ENCODE measurements at places on chromosomes 6 and 20.

- DNase-seq, result no peak
Observed at GRCh38 chr6:166687879-166688205, 60.8 kb upstream of the RPS6KA2 start.

DNA sequence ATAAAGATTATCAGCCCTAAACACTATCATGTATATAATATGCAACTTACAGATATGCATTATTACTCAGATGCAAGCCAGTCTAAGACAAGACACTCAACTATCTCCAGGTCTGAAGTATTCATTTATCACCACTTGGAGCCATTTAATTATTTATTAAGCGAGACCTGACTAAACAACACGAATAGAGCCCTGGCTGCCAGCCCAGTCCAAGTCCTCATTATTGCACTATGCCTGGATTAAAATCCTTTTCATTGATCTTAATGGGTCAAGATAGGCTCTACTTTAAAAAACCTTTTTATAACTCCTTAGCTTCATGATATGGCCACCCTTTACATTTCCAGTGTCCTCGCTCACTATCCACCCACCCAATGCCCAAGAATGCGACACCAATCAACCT is 183.1 kb upstream of the MARCKS start:
- DNase-seq, result no peak

DNA sequence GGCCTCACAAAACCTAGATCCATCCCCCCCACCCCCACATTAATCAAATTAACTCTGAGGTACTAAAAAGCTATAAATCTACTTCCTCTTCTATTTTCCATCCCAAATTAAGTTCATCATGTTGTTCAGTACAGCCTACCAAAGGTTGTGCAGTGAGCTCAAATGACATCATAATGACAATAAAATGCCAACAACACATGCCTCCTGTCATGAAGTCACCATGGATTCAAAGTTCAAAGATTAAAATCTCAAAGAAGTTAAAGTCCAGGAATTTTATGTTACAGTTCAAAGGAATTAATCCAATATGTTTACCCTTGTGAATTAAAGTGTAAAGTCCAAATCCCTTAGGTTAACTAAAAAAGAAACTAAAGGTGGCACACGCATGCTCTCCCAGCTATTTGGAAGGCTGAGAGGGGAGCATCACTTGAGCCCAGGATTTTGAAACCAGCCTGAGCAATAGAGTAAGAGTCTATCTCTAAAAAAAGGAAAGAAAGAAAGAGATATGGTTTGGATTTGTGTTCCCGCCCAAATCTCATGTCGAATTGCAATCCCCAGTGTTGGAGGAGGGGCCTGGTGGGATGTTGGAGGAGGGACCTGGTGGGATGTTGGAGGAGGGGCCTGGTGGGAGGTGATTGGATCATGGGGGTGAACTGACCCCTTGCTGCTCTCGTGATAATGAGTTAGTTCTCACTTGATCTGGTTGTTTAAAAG is 25.7 kb upstream of the SIRT5 start:
- no peak for DNase-seq

GRCh38 chr20:25686081-25687067 is 10.3 kb downstream of the ZNF337 start:
- no peak for DNase-seq

DNA sequence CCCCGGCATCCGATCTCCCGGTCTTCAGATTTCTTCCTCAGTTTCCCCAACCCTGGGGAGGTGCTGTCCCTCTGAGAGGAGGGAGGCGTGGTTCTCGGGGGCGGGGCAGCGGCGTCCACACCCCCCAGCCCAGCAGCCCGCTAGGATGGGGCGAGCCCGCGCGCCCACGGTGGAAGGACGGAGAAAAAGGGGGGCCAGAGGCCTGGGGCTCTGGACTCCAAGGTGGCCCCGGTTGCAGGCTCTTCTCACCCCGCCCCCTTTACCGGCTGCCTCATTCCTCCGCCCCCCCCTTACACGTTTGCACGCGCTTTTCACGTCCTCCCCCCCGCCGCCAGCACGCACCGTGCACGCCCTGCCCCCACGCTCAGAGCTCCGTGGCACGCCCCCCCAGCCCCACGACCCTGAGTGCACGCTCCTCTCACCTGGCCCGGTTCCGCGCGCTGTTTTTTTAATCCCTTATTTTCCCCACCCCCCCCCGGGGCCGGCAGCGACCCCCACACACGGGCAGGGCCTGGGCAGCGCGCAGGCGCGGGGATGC is 402 bp downstream of the ZBTB12 start:
- peak; percentile 59 for DNase-seq

DNA sequence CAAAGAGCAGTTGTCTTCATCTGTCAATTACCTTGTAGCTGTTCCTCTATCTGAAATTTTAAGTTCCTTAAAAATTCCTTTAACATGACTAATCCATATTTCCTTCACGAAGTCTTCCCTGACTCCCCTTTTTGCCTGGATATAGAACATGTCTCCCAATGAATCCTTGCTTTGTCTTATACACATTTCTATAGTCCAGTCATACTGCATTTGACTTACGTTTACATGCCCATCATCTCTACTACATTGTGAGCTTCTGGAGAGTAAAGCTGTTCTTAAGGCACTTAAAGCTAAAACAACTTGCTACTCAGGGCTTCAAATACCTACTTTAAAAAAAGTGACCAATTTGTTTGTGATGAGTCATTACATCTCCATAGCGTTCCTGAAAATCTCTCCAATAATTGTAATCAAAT is 4.9 kb downstream of the REV3L start:
- DNase-seq, result peak; percentile 57

GRCh38 chr20:12605751-12606150 is 403.0 kb upstream of the SPTLC3 start:
- DNase-seq, result no peak

- peak; percentile 61 for DNase-seq
Observed at GRCh38 chr20:1894471-1894950, 696 bp upstream of the SIRPA start.

DNA sequence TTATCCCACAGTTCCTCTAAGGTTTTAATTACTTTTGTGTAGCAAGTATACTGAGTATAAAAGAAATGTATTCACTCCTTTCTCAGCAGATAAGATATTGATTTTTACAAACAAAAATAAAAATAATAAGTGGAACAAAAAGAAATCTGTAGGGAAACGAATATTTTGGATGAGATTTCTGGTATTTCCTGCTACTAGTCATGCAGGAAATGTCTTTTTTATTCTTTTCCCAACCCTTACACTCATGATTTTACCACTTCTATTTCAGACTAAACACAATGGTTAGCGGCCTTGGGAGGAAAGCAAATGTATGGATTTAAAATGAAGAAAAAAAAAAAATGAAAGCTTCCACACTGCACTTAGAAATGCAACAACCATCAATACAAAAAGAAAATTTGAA is 580.5 kb upstream of the MARCKS start:
- DNase-seq, result no peak

GRCh38 chr6:133396984-133397348 is 155.8 kb downstream of the EYA4 start:
- peak; percentile 11 for DNase-seq

GRCh38 chr6:91196729-91197128 is 609.9 kb upstream of the MAP3K7 start:
- DNase-seq, result no peak

GRCh38 chr6:159681191-159681880 is 11.7 kb downstream of the SOD2 start:
- no peak for DNase-seq

GRCh38 chr6:14431385-14432330 is 314.1 kb downstream of the CD83 start:
- DNase-seq, result no peak

Measured in fibroblast of skin of abdomen (primary cell).